ENCODE measurements at places on chromosomes 3 and 15.

DNA sequence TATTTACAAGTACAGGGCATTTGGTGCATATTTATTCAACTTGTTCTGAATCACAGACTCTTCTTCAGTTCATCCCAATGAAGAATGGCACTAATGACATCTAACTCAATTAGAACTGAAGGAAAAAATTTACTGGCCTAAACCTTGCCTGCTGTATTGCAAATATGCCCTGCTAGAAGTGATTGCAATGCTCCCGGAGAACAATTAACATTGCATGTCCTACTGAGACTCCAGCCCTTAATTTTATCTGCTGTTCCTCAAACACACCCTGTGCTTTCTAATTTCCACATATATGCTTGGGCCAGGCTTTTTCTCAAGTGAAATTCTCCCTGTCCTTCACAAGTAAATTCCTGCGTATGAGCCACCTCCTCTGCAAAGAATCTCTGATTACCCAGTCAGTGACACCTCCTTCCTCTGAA is 8.3 kb downstream of the ACKR4 start:
- no peak for DNase-seq

- no peak for DNase-seq
Observed at GRCh38 chr3:196951371-196951770, 9.0 kb upstream of the NCBP2 start.

GRCh38 chr15:35298509-35298908 is 213.4 kb upstream of the NANOGP8 start:
- DNase-seq = no peak

DNA sequence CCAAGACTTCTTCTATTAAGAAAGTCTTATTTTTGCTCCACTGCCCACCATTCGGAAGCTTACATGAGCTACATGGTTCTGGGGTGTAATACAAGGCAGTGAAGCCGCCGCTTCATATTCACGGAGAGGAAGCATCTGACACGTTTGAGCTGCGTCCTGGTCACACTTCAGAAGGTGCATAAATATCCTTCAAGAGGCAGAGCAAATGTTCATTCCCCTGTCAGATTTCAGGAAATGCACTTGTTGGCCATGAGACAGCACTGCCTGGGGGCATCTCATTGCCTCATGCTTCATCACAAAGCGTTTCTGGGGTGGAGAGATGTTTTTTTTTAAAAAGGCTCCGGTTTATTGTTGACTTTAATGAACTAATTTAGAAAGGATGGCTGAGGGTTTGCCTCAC is 119.9 kb downstream of the CADPS start:
- DNase-seq = no peak

GRCh38 chr3:194471863-194472262 is 14.9 kb downstream of the ATP13A3 start:
- no peak for DNase-seq

- no peak for DNase-seq
Observed at GRCh38 chr3:30688776-30689641, 82.6 kb downstream of the TGFBR2 start.

- no peak for DNase-seq
Observed at GRCh38 chr15:44550256-44550655, 13.3 kb downstream of the EIF3J start.

DNA sequence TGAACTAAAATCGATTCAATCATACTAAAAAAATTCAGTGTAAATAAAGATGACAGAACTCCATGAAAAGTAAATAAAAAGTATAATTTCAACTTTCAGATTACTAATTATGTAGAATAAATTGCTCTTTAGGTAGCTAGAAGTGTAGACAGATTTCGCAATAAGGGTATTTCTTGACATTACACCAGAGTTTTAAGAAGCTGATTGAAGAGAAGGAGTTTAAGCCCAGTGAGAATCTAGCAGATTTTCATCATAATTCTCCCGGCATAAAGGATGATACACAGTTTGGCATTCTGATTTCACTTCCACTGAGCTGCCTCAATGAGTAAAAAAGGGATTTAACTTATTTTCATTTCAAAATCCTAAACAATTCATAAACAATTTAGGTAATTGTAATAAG is 259.2 kb downstream of the NEK10 start:
- DNase-seq = no peak

DNA sequence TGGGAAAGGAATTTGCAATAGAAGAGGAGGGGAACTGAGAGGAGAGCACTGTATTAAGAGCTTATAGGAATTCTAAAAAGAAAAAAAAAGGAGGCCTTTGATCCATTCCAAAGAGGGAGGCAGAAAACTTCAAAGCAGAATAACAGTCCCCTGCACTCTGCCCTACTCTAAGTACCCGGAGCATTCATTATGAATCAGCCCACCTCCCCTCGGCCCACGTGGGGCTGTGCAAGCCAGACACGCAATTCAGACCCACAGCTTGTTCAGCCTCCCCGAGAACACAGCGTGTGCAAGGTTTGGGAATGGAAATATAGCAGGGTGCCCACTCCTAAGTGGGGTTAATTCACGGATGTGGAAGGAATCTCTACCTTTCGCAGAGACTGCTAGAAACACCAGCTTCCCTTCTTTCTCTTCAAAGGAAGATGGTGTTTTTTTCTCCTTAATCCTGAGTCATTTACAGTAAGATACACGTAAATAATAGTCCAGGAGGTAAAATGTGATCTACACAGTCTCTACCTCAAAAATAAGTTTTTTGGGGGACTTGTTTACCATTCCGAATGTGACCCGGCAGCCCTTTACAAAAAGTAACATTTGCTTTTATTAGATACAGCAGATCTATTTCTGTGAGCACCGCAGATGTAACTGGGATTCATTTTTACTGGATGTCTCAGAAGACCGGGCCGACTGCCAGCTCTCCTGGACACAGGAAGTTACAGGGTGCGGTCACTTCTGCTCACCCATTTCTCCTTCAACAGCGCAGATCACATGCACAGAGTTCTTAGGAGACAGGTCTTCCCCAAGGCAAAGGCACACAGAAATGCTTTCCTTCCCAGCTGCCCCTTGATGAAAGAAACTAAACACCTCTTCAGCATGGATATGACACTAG is 768.5 kb upstream of the CFAP20DC start:
- DNase-seq = no peak

- DNase-seq = no peak
Observed at GRCh38 chr3:194117104-194117845, 18.7 kb upstream of the HES1 start.

DNA sequence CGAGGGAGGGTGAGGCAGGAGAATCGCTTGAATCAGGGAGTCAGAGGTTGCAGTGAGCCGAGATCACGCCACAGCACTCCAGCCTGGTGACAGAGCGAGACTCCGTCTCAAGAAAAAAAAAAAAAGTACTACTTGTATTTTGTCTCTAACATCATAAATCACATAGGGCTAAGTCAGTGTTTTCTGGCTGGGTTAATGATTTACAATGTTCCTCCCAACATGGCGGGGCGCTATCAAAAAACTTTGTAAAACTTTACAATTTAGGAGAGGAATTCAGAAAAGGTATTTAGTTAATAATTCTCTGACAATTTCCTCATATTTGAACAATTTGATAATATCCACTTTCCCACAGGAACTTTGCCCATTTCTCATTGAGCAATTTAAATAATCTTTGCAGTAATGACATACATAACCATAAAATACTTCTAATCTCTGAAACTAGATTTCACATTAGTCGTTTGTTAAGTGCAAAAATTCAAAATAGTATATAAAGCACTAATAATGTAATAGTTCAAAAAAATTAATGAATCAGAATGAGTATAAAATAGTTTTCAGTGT is 26.6 kb upstream of the B3GNT5 start:
- DNase-seq = no peak

All from stimulated activated CD4-positive, alpha-beta T cell treated with anti-CD3 and anti-CD28 coated beads, Interleukin-15, amount 100 ng/mL, for 1 hour (primary cell).